ENCODE measurements at places on chromosomes 3 and 15. TPM values are rescaled to one million over a fixed set of nuclear protein-coding genes. Genes with fewer than 3 reads are reported as not detected.

DNA sequence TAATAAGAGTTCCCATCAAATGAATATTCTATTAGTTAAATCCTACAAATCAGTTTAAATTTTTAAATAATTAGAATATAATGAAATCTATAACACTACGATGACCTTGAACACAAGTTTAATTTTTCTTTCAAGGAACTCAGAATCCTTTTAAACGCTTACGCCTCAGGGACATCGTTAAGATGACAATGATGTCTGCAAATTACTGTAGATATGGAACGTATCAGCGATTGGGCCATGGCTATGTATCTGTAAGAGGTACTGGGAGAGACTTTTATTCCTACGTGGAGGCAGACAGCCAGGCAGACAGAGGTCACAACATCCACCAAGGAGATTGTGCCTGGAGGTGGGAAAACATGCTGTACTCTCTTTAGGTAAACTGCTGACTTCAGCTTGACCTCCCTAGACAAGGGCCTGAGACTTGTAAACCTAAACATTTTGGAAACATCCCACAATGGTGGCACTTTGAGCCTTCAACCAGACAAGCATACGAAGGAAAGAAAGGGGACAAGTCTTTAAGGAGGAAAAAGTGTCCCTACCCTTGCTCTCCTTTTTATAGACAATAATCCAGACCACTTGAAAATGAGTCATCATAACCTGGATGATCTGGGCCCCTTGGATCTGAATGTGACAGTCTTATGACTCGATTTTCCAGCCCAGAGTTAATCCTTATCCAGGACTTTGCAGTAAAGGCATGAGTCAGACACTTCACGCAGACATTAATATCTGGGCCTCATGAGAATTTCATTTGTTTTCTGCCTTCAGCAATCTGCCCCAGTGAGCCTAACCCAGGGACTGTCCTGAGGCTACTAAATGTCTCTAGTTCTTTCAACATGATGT lies 6.8 kb upstream of the LDHAL6B start:
- no peak overlapping the region for H3K4me3 ChIP-seq
- no peaks in the 10 kb centered on the region for H3K4me1 ChIP-seq
- H3K36me3 ChIP-seq = peaks cover 10% of the 10 kb centered on the region
- H3K27ac ChIP-seq = no peak overlapping the region

- H3K27me3 ChIP-seq = no peaks in the 10 kb centered on the region
- peaks cover 22% of the 10 kb centered on the region for H3K36me3 ChIP-seq
- no peak overlapping the region for H3K27ac ChIP-seq
- DNase-seq = no peak
- no peaks in the 10 kb centered on the region for H3K4me1 ChIP-seq
- no peak overlapping the region for H3K4me3 ChIP-seq
Observed at GRCh38 chr3:42640771-42641370, 12.6 kb upstream of the ZBTB47 start.

- H3K27me3 ChIP-seq = no peaks in the 10 kb centered on the region
- no peaks in the 10 kb centered on the region for H3K4me1 ChIP-seq
- H3K36me3 ChIP-seq = no peaks in the 10 kb centered on the region
Observed at GRCh38 chr3:109532257-109533216, 195.2 kb upstream of the DPPA4 start.

- H3K27me3 ChIP-seq = no peaks in the 10 kb centered on the region
- H3K4me3 ChIP-seq = no peak overlapping the region
- no peaks in the 10 kb centered on the region for H3K4me1 ChIP-seq
- no peaks in the 10 kb centered on the region for H3K36me3 ChIP-seq
Observed at GRCh38 chr15:57097246-57097645, 178.8 kb downstream of the TCF12 start.

Gene SMCO1
- not detected for total RNA-seq

- DNase-seq = no peak
- peaks cover 5% of the 10 kb centered on the region for H3K4me1 ChIP-seq
- no peak overlapping the region for H3K4me3 ChIP-seq
Observed at GRCh38 chr15:36004891-36005490, 459.0 kb upstream of the DPH6 start.

Measured in body of pancreas (tissue), 4 donors.